ENCODE measurements at places on chromosomes 1 and 21. TPM values are rescaled to one million over a fixed set of nuclear protein-coding genes. Genes with fewer than 3 reads are reported as not detected.

The PARK7 gene
- total RNA-seq = 143 TPM

The BRDT gene
- total RNA-seq = not detected

The PLEKHG5 gene
- total RNA-seq = 3.9 TPM

The CXADR gene
- 20.8 TPM for total RNA-seq

The ATG4C gene
- total RNA-seq = 4.8 TPM

The RORC gene
- 11.9 TPM for total RNA-seq

The LYPD8 gene
- not detected for total RNA-seq

The AMY1A gene
- total RNA-seq = 0.58 TPM

The OR10Z1 gene
- total RNA-seq = not detected

The DTL gene
- 0.16 TPM for total RNA-seq

The OR6N1 gene
- not detected for total RNA-seq

The CHI3L2 gene
- 1.2 TPM for total RNA-seq

The CYP2J2 gene
- 0.28 TPM for total RNA-seq

The OR10J4 gene
- total RNA-seq = not detected

The MAB21L3 gene
- total RNA-seq = not detected

The WNT2B gene
- total RNA-seq = 2.0 TPM

The CDC7 gene
- 0.56 TPM for total RNA-seq

The SPATA1 gene
- 0.23 TPM for total RNA-seq

The TFF2 gene
- total RNA-seq = 0.28 TPM

The SUSD4 gene
- total RNA-seq = 6.0 TPM

The SYNC gene
- 0.46 TPM for total RNA-seq

The FCRL3 gene
- 0.09 TPM for total RNA-seq

The CACNA1E gene
- total RNA-seq = 0.12 TPM
